ENCODE measurements at places on chromosomes 7 and 10. TPM values are rescaled to one million over a fixed set of nuclear protein-coding genes. Genes with fewer than 3 reads are reported as not detected.

The CCT6A gene
- total RNA-seq: 96.1 TPM

- no peak for ATAC-seq
Measured at GRCh38 chr7:117871401-117871777, 1.9 kb downstream of the CTTNBP2 start.

- no peak for ATAC-seq
Measured at GRCh38 chr7:98394377-98394836, 6.5 kb downstream of the BAIAP2L1 start.

The PRSS2 gene
- not detected for total RNA-seq

The RBP3 gene
- not detected for total RNA-seq

The LLCFC1 gene
- total RNA-seq: not detected

GRCh38 chr7:103076764-103077163, 1.8 kb downstream of the ARMC10 start:
- no peak for ATAC-seq

The CHN2 gene
- total RNA-seq: 10.3 TPM

DNA sequence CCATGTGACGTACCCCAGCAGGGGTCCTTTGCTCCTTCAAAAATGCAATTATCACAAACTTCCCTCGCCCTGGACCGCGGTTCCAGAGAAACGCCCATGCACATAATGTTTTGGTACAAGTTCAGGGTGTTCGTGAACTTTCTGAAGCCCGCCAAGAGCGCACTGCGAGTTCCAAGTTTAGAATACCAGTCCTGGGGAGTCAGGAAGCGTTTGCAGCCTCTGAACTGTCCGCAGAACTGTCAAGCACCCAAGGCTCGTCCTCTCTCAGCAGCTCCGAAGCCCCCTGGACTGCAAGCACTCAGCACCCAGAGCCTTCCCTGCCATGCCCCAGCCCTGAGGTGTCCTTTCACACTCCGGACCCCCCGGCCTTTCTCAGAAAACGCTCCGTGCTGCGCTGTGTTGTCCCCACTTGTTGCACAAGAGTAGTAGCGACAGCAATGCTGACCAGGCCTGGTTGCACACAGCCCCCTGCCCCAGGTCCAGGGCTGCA, 30.3 kb downstream of the CALML3 start:
- ATAC-seq: peak; percentile 19

The SAMD9L gene
- total RNA-seq: 5.3 TPM

DNA sequence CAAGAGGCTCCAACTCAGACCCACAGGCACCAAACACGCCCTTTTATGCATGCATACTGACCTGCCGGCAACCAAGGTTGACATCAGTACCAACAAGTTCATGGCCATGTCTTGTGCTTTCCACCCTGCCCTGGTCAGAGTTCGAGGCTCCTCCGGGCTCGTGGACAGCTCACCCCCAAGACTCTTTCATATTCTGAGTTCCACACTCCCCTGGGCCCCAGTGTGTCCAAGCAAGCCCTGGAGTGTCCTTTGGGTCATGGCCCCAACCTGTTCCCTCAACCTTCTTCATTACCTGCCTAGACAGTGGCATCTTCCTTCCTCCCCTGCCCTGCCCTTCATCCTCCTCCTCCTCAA, 40.5 kb downstream of the HIF1AN start:
- ATAC-seq: no peak

- no peak for ATAC-seq
Measured at GRCh38 chr10:86397120-86397519, 30.5 kb upstream of the GRID1 start.

- ATAC-seq: no peak
Measured at GRCh38 chr7:92729172-92729571, 107.2 kb downstream of the CDK6 start.

All from gastroesophageal sphincter (tissue), 4 donors.